Dorsolateral prefrontal cortex (tissue), 122 donors: ENCODE measurements at places on chromosomes 2 and 18.

DNA sequence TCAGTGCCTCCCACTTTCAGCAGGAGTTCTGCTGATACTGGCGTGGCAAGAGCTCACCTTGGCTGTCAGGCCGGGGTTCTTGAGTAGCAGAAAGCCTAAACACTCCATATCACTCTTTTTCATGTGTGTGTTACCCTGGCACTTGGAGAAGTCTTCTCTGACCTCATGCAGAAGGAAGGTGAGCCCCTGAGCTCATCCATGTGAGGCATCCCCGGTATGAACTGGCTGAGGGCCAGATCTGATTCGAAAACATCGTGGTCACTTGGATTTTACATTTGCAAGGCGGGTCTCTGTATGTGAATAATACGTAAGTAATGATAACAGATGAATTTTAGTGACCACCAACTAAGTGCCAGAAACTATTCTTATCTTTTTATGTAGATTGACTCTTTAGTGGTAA is 93.6 kb downstream of the RAPGEF4 start:
- no peak for DNase-seq

- no peak for DNase-seq
Observed at GRCh38 chr2:10658914-10659257, 30.9 kb downstream of the NOL10 start.

GRCh38 chr2:6877402-6878304 is at the start of gene RSAD2:
Gene RSAD2 (plus strand): TSS chr2:6877777. CDS start chr2:6877801, 24 bp downstream.
- DNase-seq, result no peak

GRCh38 chr2:216690853-216691741 is 4.3 kb downstream of the IGFBP5 start:
- peak; percentile 72 for DNase-seq

GRCh38 chr2:9160732-9161131 is 45.9 kb upstream of the ASAP2 start:
- no peak for DNase-seq

- DNase-seq, result no peak
Observed at GRCh38 chr2:83595121-83595690, 863.9 kb downstream of the SUCLG1 start.

GRCh38 chr18:62596145-62597005 is 73.5 kb downstream of the ZCCHC2 start:
- DNase-seq, result no peak

DNA sequence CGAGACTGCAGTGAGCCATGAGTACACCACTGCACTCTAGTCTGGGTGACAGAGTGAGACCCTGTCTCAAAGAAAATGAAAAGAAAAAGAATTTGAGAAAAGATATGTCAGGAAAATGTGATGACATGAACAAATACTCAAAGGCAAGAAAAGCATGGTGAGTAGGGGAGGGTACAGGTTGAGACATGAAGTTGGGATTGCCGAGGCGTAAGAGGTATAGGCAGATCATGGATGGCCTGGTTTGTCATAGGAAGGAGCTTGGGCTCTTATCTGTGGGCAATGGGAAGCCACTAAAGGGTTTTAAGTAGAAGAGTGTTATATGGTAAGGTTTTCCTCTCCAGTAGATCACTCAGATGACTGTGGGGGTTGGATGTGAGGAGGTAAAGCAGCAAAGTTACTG is 32.3 kb downstream of the SPAST start:
- no peak for DNase-seq

DNA sequence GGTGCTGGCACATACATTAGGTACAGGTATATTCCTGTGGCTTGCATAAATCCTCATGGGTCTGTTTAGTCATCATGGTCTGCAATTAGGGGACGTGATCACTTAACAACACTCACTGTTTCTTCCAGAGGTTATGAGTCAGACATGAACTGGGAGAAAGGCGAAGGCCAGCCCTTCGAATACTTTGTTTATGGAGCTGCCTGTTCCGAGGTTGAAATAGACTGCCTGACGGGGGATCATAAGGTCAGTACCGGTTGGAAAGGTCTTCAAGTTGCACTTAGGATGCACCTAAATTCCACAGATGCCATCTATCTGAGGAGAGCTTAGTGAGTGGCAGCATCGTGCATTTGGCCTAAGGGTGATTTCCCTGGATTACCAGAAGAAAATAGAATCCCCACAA is 76.9 kb downstream of the AOX1 start:
- DNase-seq, result no peak

GRCh38 chr2:100381240-100381639 is 36.2 kb downstream of the CHST10 start:
- peak; percentile 87 for DNase-seq

DNA sequence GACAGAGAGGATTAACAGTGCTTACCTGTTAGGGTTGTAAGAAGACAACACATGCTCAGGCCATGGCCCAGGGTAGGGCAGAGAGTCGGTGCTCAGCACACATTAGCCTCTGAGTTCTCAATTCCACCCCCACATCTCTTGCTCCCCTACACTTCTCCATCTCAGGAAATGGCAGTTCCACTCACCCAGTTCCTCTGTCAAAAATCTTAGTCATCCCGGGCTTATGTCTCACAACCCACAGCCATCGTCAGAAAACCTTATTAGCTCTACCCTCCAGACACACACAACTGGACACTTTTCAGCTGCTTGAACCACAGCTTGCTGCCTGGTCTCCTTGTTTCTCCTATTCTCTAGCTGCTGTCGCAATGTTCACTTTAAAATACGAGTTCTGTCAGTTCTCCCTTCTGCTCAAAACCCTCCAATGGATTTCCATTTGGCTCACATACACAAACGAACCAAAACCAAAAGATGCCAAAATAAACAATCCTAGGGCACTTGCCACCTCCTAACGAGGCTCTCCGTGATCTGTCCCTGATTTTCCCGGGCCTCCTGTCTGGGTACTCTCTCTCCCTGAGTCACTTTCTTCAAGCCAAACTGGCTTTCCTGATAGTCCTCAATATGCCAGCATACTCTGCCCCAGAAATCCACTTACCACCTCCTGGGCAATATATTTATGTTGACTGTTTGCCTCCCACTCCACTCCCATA is 89.7 kb downstream of the KCTD1 start:
- DNase-seq, result peak; percentile 21

GRCh38 chr2:163157891-163158496 is 319.4 kb upstream of the KCNH7 start:
- no peak for DNase-seq

- DNase-seq, result no peak
Observed at GRCh38 chr2:98009887-98010760, 14.4 kb upstream of the TMEM131 start.
